MM.1S (cell line): ENCODE measurements at places on chromosomes 5 and 9.

DNA sequence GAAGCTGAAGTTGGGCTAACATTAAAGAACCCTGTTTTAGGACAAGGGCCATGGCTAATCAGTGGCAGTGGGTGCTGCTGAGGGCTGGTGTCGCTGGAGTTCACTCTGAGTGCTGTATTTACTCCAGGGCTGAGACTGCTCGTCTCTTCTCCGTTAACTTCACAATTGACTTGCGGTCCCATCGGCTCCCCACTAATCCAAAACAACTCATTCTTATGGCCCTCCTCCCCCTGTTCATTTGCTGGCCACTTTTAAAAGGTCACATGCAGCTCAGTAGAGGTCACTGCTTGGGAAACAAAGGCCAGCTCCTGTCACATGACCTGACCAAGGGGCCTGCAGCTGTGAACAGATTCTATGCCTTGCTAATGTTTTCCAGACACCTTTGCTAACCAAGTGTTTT is 38.4 kb downstream of the PTCH1 start:
- no peak for DNase-seq

DNA sequence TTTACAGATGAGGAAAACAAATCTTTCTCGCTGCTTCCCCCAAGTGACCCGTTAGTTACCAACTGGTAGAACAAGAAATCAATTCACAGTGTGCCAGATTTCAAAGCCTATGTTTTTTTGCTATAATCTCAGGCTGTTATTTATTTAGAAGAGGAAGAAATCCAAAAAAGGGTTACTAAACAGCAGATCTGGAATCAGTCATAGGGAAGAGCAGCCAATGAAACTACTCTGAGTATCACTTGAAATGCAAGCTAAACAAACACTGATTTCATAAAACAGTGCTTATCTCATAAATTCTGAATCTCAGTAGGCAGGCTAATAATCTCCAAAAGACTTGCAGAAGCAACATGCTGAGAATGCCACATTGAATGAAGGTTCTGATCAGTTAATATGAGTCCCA is 829.5 kb upstream of the ACO1 start:
- DNase-seq = no peak

DNA sequence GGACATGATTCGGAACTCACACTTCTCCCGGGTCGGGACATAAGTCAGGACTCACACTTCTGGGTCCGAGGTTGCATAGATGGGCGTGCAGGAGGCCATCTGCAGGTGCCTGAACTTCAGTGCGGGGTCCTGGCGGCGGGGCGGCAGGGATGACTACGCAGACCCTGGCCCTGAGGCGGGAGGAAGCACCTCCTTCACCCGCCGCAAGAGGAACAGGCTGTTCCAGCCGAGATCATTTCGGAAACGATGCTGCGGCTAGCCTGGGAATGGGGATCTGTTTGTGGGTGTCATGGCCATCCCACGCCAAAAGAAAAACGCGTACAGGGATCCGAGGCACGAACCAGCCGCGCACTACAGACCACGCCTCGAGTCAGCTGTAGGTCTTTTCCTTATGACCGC is 196.6 kb downstream of the TTLL11 start:
- DNase-seq = no peak

DNA sequence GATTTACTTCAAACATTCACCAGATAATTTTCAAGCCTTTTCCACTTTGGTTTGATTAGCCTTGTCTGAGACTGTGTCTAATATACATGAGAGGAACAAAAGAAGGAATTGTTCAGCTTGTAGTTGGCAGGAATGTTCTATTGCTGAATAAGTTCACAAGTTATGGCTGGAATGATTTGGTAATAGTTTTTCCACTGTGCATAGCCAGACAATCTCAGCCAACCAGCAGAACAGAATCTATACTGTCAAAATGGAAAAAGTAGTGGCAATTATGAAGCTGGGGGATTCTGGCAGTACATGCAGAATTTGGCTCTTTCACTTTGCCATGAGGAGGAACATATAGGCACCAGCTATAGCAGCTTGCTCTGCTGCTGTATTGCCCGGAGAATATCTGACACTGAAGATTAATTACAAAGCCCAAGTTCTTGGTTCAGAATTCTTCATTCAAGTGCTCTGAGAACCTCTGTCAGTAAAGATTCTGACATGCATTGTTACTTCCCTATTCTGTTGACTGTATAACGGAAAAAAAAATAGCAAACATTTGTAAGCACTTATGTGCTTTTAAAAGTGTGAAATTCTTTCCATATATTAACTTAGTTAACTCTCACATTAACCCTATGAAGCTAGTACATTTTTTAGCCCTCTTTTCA is 150.6 kb downstream of the PRR16 start:
- DNase-seq = no peak

DNA sequence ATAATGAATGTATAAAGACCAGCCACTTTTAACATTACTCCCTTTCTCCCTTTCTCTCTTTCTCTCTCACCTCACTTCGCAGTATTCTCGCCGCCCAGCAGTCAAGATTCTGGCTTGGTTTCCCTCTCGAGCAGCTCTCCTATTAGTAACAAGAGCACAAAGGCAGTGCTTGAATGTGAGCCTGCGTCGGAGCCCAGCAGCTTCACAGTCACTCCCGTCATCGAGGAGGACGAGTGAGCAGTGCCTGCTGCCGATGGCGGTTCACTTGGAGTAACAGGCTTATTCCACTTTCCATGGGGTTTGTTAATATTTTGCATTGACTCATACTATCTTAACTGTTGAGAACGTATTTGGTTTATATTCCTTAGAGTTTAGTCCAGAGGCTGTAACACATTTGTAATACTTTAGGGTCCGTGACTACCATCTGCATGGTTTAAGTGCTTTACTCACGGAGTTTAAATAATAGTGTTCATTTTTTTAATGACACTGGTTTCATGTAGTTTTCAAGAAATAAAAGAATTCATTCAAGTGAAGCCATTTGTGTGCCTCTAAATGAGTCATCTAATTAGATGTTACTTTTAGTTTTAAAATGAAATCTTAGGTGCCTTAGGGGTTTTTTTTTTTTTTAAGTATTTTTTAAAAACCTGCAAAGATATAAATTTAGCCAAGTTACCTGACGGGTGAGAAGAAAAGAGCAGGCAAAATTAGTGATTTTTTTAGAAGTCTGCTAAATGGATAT is 8.4 kb upstream of the DMRT3 start:
- DNase-seq = no peak

DNA sequence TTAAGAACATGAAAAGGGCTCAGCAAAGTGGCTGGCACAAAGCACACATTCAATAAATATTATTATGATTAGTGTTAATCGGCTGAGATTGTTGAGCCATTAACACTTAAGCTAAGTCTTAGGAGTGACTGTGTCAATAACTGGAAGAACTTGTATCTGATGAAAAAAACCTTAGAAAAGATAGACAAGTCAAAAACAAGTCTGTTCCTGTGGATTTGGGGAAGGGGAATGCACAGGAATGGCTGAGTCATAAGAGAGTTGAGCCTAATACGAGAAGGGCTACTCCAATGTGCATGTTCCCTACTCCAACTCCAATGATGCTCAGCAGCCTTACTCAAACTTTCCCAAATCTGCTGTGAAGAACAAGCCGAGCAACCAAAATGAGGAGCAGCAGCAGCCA is 53.9 kb downstream of the MED27 start:
- no peak for DNase-seq

GRCh38 chr9:92503156-92503555 is 20.9 kb upstream of the ASPN start:
- DNase-seq = no peak

DNA sequence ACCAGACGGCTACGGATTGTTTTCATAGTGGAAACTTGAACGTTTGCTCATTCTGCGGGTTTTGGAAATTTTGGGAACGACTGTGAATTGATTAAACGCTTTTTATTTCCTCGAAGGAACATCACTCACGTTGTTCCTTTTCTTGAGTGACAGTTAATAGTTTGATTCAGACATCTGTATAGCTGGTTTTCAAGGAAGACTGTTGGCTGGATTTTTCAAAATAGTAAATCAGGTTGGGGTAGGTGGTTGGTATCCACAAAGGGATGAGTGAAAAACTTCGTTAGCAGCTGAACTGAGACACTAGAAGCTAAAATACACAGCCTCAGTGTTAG is 1.1 kb downstream of the TGFBR1 start:
- no peak for DNase-seq

- peak; percentile 18 for DNase-seq
These were observed 2.9 kb upstream of the OR13C2 start for GRCh38 chr9:104608336-104608735.

DNA sequence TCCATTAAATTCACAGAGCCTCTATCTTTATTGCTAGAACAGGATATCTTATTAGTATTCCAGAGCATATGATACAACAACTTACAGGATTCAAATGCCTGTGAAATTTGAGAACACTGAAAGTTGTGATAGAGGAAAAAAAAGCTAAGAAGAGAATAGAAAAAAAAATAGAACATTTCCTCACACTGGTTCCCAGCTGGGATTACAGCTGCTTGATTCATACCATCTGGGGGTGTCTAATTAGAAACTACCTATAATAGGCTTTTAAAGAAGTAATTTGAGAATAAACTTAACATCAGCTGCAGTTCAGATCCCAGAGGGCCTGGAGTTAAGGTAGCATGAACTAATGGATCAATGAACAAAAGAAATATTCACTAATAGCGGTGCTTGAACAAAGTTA is 922.0 kb downstream of the CDH12 start:
- DNase-seq = no peak

GRCh38 chr5:77727190-77727589 is 48.9 kb downstream of the TBCA start:
- DNase-seq = no peak

- DNase-seq = no peak
These were observed 19.8 kb downstream of the COL27A1 start for GRCh38 chr9:114174876-114175771.

- no peak for DNase-seq
These were observed 128.1 kb downstream of the SEMA6A start for GRCh38 chr5:116446356-116447005.

DNA sequence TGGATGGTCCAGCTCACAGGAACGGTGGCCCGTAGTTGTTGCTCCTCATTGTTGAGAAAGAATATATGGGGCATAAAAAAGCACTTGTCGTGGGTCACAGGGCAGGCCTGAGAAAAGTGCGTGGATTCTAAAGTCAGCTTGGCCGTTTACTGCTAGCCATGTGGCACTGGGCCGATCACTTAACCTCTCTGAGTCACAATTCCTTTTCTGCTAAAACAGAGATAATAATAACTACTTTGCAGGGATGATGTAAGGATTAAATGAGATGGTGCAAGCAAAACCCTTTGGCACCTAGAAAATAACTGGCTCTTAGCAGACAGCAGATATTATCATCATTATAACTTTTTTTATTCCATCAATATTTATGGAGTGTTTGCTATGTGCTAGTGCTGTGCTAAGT is 579.7 kb downstream of the CCDC171 start:
- DNase-seq = no peak

DNA sequence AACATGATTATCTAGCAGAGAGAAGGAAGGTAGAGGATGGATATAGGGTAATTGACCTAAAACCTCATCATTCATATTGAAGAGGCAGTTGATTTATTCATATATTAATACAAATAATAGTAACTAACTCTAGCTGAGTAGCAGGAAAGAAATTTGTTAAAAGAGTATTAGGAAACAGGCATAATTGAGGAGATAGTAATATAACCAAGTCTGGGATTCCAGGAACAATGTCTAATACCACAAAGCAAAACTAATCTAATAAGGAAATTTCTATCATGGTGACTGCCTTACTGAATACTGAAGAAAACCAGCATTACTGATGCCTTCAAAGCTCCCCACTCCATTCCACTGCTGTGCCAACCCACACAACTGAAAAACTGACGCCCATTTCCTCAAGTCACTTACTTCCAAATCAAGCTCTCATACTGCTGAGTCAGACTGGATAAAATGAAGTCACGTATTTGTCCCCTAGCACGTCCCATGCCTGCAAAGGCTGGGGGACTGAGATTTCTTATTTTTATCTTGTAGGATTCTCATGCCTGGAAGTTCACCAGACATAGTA is 153.9 kb downstream of the SMC2 start:
- no peak for DNase-seq

DNA sequence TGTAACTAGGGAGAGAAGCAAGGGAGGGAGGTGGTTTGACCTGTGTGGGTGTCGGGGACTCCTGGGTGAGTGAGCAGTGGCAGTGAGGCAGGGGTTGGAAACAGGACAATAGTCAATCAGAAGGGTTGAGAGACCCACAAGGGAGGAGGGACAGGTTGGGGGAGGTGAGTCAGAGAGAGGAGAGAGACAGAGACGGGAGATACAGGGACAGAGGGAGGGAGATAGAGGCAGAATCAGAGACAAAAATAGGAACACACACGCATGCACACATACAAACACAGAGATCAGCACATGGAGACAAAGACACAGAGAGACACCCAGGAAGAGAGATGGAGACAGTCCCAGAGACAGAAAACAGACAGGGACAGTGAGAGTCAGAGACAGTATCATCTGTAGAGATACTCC is 39.3 kb upstream of the PTGS1 start:
- no peak for DNase-seq

DNA sequence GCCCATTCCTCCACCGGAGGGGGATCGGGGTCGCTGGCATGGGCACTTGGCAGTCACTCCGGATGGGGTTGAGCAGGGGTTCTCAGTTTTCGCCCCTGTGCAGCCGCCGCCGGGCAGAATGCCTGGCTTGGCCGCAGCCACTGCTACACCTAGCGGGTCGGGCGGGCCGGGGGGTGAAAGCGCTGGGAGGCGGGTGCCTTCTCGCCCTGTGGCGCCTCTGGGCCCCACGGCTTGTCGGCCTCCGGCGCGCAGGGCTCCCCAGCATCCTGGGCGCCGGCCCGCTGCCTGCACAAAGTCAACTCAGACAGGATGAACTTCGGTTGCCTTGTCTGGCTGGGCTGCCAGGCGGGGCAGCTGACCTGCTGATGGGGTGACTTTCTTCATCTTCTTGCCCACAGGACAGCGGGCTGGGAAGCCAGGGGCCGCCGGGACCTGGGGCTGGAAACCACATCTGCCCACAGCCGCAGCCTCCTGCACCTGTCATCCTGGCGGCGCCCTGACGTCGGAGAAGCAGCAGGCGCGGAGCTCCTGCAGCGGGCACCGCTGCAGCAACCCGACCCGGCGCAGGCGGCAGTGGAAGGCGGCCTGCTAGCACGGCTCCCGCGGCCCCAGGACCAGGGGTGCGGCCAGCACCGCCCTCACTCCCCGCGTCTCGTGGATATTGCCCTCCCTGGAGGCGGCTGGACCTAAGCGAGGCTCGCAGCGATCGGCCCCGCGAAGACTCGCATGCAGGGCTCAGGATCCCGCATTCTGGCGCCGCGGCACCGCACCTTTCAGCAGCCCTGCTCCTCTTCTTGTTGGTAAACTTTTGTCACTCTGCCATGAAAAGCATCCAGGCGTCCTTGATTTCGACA is 1.3 kb upstream of the ANKRD18A start:
- peak; percentile 62 for DNase-seq

- DNase-seq = peak; percentile 57
These were observed 37.4 kb downstream of the ARHGEF37 start for GRCh38 chr5:149618581-149619248.

- peak; percentile 92 for DNase-seq
These were observed 17.1 kb downstream of the KCTD16 start for GRCh38 chr5:144187699-144188294.
